ENCODE measurements at places on chromosomes 3 and 15.

GRCh38 chr3:17808994-17809393 lies 66.6 kb upstream of the TBC1D5 start:
- no peak for DNase-seq

DNA sequence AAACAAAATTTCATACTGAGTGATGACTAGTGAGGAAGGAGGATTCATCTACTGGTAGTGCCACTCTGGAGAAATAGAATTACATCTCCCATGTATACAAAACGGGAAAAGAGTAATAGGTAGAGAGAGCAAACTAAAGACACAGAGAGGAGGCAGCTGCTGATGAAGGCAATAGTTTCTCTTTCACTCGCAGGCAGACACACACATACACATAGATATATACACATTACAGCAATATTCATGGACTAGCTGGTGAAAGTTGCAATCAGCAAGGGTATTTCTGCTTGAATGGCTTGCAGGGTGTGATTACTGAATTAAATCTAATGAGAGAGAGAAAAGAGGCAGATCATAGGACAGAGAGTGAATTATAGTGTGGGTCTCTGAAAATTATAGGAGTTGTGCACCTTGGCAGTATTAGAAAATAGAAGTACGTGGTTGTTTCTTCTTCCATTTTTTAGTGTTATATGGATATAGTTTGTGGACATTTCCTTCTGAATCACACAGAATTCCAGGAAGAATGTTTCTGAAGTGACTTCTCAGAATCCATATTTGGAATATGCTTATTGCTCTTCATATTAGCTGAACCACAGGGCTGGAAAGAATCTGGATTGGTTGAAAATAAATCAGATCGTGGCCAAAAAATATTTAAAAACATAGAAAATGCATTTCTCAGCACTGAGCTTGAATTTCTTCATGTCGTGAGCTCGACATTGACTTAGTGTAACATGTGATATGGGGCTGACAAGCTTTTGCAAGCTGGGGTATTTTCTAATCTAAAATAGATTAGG lies 991.2 kb downstream of the TUSC7 start:
- DNase-seq, result no peak

GRCh38 chr3:174862101-174862500 lies 3.0 kb downstream of the NAALADL2 start:
- DNase-seq, result peak; percentile 83

- DNase-seq, result no peak
These were observed 465.8 kb upstream of the ROBO1 start for GRCh38 chr3:80233576-80233975.

GRCh38 chr15:32838820-32839219 lies 121.0 kb downstream of the GREM1 start:
- peak; percentile 72 for DNase-seq

DNA sequence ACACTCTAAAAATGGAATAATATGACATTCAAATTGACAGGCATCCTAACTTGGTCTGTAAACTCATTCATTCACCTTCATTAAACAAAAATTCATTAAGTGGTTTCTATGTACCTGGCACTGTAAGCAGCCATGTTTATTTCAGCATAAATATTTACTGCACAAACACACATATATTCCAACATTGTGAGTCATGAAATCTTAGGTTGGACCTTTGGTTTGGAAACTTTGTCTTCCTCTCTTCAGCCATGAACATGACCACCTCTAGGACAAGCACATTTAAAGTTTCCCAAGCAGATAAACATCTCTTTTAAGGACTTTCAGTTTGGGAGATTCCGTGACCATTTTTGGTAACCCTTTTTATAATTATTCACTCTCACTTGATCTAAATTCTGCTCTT lies 131.8 kb downstream of the TPRG1 start:
- DNase-seq, result peak; percentile 20

DNA sequence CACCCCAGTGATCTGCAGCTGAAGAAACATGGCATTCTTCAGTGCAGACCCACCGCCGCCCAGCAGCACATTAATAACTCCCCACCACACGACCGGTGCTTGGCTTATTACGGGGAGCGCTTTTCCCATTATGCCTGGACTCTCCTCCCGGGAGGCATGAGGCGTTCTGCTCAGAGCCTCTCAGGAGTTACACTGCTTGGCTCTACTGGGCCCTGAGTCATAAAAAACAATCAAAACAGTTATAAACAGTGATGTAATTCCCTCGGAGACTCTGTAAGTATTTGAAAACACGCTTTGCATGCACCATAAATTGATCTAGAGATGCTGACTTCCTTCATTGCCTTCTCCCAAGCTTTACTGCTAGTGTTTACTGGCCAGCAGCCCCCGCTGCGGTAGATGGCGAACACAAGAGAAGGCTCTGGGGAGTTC lies 77.1 kb upstream of the SNRPA1 start:
- no peak for DNase-seq

GRCh38 chr3:45029661-45030060 lies 3.6 kb downstream of the CLEC3B start:
- DNase-seq, result no peak

DNA sequence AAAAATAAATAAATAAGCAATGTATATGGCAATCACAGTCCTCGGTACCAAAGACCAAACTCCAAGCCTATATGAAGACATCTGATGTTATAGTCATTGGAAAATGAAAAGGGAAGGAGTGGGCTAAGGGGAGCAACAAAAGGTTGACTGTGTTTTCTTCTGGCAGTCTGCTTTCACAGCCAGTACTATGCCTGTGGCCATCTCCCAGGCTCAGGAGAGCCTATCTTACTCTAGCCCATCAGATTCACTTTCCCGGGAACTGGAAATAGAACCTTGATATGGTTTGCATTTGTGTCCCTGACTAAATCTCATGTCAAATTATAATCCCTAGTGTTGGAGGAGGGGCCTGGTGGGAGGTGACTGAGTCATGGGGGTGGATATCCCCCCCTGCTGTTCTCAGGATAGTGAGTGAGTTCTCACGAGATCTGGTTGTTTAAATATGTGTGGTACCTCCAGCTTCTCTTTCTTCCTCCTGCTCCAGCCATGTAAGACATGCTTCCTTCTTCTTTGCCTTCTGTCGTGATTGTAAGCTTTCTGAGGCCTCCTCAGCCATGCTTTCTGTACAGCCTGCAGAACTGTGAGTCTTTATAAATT lies 105.3 kb downstream of the PLCH1 start:
- no peak for DNase-seq

GRCh38 chr15:69916169-69916785 lies 181.4 kb downstream of the TLE3 start:
- no peak for DNase-seq

DNA sequence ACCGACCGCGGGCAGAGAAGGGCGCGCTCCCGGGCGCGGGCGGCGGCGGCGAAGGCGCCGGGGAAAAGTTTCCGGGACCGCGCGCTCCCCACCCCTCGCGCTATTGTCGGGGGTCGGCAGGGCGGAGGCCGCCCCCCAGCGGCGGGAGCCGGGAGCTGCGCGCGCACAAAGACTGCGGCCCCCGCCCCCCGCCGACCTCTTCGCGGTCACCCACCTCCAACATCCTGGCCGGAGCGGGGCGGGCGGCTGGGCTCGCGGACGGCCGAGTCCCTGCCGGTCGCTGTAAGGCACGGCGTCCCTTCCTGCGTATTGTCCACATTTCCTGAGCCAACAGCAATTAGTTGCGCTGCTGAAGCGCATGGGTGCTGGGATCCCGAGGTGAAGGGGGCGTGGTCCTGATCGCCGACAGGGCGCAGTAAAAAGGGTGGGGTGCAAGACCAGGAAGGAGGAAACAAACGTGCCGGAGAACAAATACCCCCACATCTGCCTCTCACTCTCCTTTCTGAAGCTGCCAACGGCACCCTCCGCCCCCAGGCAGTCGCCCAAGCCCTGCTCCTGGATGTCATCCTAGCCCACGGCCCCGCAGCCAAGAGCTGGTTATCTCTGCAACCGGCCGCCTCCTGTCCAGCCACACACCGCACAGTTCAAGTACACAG lies at the start of gene TMEM44:
Gene TMEM44 (minus strand): TSS at position 71 of the 656 bp plus-strand sequence. CDS start 204 bp downstream, outside the sequence.
- peak; percentile 90 for DNase-seq

GRCh38 chr3:172518929-172519640 lies 4.1 kb downstream of the TNFSF10 start:
- no peak for DNase-seq

DNA sequence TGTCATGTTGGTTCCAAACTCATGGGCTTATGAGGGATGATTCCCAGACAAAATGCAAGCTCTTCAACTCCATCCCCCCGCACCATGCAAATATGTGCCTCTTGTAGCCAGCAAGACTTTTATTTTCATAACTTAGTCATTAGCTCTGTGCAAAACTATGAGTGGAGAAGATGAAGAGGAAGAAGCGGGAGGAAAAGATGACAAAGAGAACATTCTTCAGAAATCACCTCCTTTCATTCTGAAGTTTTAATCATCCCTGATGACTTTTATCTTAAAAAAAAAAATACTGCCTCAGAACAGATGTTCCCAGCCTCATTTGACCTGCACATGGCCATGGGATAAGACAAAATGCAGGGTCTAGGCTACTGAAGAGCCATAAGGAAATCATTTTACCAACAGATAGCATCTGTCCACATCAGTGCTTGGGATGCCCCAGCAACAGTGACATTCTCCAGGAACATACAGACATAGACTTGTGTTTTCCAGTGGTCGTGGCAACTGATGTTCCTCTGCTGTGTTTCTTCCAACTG lies 145.5 kb downstream of the WNT5A start:
- no peak for DNase-seq

GRCh38 chr3:25558121-25558520 lies 106.6 kb downstream of the TOP2B start:
- DNase-seq, result no peak

DNA sequence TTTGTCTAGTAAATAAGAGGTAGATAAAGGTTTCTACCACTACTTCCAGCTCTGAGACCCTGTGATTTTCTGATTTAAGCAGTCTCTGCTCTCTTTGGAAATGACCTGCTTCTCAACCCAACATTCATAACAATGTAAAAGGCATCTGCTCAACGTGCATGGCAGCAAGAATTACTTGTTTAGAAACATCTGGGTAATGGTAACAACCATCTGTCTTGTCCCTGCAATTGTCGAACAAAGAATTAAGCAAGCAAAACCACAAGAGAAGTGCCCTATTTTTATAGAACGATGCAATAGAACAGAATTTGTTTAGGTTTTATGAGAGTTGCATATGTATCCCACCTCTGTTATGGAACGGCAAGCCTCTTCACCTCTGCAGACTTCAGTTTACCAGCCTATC lies 7.1 kb upstream of the FSIP1 start:
- DNase-seq, result no peak

- no peak for DNase-seq
These were observed 612 bp downstream of the UBA5 start for GRCh38 chr3:132660811-132661070.

DNA sequence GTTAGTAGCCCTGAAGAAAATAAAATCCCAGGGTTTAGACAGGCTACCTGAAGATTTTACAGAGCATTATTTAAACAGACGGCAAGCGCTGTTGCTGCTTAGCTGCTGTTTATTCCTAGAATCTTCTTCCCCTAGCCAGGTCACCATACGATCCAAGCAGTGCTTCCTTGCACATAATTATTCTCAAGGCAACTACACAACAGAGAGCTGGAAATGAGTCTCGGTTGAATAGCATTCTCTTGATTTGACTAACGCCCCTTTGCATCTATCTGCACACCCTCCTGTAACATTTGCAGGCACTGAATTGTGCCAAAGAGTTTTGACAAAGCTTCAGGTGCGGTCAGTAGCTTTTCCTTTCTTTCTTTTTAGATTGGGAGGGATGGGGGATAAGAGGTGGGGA lies 564.4 kb downstream of the TBL1XR1 start:
- DNase-seq, result no peak

GRCh38 chr3:52649461-52650210 lies 36.1 kb downstream of the PBRM1 start:
- DNase-seq, result no peak

DNA sequence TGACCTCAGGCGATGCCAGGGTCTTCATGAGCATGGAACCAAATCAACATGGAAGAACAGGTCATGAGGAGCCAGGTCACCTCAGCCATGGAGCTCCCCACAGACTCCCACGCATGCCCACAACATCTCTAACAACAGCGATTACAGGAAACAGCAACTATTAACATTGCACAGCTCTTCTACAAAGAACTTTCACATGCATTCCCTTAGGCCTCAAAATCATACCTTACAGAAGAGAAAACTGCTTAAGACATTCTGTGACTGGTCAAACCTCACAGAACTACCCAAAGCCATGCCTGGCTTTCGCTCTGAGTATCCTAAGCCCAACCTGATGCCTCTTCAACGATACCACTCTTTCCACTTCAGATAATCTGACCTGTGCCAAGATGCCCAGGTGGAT lies 117.8 kb downstream of the OXNAD1 start:
- DNase-seq, result no peak

GRCh38 chr3:74119221-74119620 lies 494.5 kb upstream of the PDZRN3 start:
- peak; percentile 32 for DNase-seq

- no peak for DNase-seq
These were observed 10.3 kb downstream of the CX3CR1 start for GRCh38 chr3:39269528-39269927.

DNA sequence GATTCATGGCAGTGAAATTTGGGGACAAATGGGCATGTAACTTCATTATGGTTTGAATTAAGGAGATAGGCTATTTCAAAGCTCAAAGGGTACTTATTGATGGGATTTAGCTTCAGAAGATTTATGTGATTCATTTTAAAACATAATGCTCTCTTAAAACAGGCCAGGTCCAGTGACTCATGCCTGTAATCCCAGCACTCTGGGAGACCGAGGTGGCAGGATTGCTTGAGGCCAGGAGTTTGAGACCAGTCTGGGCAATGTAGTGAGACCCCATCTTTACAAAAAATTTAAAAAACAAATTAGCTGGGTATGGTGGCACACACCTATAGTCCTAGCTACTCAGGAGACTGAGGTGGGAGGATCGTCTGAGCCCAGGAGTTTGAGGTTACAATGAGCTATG lies 11.5 kb downstream of the THAP10 start:
- no peak for DNase-seq

GRCh38 chr3:42546691-42547213 lies 35.0 kb downstream of the SEC22C start:
- DNase-seq, result no peak

DNA sequence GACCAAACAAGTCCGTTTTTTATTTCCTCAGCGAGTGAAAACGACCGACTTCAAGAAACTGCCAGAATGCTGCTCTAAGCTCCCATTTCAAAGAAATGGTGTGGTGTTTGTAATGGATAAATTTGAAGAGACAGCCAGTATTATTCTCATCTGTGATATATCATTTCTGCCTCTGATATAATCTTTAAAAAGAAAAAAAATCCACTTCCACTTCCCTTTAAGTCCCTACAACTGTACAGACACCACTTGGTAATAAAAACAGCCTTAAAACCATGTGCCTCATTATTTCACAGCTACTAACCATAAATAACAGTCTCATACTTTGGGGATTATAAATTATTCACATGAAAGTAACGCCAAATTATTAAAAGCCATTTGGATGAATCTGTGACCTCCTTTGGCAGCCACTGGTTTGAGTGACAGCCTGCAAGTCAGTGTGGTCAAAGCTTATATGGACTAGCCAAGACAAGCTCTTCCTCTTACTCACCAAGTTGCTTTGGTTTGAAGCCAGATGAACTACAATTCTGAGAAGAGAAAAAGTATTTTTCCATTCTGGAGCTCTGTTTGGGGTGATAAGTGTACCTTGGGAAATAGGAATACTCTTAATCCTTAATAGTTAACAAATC lies 168.0 kb downstream of the SHOX2 start:
- DNase-seq, result no peak
